ENCODE measurements at places on chromosomes 3 and 15.

DNA sequence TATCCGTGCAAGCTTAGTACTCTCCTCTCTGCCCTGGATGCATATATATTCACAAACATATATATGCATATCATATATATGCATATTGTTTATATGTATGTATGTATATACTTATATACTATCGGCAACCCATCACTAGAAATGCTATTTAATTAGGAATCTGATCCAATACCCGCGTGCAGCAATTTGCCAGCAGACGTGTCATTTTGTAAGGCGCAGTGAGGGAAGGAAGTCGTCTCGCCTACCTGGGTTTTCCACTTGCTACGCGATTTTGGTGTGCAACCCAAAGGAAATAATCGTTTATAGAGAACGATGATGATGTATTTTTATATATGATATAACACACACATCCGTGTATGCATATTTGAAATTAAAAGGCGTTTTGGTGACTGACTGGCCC lies 5.6 kb upstream of the FEZF2 start:
- DNase-seq, result no peak

GRCh38 chr3:72855001-72855400 lies 6.8 kb upstream of the SHQ1 start:
- no peak for DNase-seq

DNA sequence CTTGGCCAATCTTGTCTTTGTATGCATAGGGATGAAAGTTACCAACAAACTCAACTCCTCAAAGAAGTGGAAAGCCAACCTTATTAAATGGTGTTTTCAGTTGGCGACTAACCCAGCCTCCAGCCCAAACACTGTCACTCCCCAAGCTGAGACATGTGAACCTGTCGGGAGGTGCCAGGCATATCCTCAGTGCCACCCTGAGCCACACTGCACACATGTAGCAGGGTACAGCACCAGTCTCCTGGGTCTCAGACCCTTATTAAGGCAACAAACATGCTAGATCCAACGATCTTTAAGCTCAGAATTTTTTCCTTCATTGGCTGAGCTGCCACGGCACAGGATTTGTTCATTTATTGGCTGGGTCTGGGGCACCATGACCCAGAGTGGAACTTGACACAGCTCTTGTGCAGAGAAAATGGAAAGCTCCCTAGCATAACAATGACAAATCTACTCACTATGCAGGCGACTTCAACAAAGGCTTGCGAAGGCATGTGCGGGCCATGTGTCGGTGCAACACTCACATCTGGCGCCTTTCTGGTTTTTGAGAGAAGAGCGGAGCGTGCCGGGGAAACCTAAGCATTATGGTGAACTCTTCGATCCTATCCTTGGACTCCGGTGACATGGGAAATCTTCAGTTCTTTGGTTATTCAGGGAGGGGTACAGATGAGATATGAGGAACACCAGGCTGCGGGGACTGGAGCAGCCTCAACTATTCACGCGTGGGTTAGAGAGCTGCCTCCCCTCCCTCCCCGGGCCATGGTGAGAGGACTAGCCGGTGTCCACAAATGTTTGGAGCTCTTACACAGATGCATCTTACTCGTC lies 190.1 kb downstream of the FAM43A start:
- no peak for DNase-seq

DNA sequence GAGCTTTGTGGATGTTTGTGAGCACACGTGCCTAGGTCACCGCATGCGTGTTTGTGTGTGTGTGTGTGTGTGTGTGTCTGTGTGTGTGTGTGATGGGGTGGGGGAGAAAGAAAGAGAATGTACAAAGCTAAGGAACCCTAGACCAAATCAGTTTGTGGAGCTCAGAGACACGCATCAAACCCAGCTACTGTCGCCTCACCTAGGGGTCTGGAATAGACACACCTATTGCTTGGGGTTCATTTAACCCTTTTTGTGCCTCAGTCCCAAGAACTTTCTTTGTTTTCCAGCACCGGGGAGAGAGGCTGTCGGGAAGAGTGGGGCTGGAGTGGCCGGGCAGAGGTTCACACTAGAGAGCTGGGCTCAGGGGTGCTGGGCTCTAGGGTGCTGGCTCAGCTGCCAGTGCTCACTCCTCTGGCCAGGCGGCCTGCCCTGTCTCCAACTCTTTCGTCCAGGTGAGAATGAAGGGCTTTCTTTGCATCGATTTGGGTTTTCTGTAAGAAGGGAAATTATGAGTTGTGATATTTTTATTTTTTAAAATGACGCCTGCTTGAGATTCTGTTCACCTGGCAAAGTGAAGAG lies 221.6 kb downstream of the MEIS2 start:
- no peak for DNase-seq

DNA sequence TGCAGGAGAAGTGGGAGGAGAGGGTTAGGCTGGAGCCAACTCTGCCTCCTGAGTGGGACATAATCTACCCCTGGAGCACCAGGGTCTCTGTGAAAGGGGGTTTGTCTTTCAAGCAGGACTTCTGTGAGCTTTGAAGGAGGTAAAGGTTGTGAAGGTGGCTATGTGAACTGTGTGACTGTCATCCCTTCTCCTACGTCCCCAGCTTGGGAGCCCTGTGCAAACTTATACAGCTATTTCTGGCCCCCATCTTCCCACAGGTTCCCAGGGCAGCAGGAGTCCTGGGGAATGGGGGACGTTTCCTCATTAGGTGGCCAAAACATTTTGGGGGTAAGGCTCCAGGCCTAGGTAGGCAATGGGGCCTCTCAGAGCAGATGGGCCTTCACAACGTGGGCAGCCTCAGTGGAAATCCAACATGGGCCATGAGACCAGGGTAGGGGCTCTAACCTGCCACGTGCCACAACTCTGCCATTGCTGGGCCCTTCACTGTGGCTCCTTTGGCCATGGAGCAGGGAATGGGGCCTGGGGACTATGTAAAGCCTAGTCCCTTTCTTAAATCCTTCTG lies 3.5 kb downstream of the VIPR1 start:
- no peak for DNase-seq

- DNase-seq, result no peak
Observed at GRCh38 chr3:138381413-138381901, 33.1 kb downstream of the MRAS start.

- DNase-seq, result no peak
Observed at GRCh38 chr15:63329567-63330350, 51.9 kb downstream of the CA12 start.

- DNase-seq, result no peak
Observed at GRCh38 chr3:79564192-79564591, 203.6 kb downstream of the ROBO1 start.

GRCh38 chr15:70345251-70346019 lies 247.7 kb upstream of the TLE3 start:
- no peak for DNase-seq

- no peak for DNase-seq
Observed at GRCh38 chr3:24060055-24060454, 115.0 kb downstream of the NR1D2 start.

GRCh38 chr3:41244620-41245336 lies 45.5 kb downstream of the CTNNB1 start:
- DNase-seq, result no peak

DNA sequence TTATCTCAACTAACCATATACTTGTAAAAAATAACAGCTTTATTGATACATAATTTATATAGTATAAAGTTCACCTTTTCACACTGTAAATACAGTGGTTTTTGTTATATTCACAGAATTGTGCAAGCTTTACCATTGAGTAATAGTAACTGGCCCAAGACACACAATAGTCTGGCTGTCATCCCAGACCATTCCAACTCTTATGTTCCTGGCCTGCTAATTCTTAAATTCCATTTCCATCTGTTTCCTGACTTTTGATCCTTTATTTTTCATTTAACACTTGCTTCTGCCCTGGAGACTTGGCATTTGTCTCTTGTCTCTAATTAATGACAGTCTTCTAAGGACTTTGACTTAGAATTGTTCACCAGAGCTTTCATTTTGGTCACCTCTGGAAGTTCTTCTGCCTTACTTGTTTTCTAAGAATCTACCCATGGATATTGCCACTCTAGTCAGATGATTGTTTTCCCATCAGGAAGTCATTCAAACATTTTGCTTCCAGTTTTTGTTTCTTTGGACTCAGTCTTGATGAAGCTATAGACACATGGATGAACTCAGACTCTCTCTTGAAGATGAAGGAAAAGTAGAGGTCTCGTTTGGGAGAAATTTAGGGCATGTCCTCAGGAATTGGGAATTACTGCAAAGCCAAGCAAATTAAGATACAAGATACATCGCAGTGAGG lies 27.2 kb upstream of the PLSCR4 start:
- DNase-seq, result no peak

DNA sequence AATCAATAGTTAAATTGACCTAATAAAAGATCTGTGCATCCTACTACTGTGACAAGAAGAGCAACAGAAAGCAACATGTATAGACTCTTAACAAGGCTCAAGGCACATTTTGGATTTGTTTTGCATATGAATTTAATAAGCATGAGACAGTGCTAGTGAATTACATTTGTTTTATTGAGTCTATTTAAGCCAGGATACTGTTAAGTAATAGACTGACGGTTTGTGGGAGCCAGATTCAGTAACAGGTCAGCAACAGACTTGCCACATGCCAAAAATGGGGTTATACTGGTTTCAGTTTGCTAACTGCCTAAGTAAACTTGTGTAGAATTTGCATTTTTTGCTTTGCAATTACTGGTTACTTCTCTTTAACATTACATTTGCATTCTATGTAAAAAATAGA lies 54.0 kb downstream of the MBNL1 start:
- DNase-seq, result no peak

DNA sequence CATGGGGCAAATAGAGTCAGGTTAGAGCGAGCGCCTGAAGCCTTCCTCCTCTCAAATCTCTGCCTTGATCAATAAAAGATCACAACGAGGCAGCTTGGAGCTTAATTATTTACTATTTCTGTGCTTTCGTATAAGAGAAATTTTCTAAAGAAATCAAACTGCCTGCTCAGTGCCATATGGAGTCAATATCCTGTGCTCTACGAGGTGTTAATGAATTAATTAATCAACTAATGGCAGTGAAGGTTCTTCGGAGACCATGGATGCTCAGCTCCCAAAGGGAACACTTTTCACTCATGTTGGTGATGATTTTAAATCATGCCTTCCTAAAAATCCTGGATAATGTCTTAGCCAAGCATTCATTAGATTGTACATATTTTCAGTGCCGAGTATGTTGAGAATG lies 153.5 kb upstream of the PPP2R3A start:
- no peak for DNase-seq

GRCh38 chr3:39133822-39134221 lies 19.6 kb downstream of the CSRNP1 start:
- no peak for DNase-seq

DNA sequence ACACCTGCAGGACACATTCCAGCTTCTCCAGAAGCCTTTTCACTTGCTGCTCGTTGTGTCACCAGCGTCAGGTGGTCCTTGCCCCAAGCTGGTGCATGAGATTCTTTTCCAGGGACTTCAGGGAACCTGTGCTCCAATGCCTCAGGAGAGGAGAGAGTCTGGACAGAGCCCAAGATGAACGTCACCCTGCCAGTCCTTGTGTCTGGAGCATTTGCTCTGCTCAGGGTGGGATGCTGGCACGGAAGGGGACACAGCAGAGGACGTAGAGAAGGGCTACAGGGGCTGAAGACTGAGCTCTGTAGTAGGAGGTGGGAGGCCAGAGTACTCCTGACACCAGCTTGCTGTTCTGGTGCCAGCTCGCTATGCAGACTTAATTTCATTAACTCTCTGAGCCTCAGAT lies 262.1 kb downstream of the XXYLT1 start:
- DNase-seq, result no peak

DNA sequence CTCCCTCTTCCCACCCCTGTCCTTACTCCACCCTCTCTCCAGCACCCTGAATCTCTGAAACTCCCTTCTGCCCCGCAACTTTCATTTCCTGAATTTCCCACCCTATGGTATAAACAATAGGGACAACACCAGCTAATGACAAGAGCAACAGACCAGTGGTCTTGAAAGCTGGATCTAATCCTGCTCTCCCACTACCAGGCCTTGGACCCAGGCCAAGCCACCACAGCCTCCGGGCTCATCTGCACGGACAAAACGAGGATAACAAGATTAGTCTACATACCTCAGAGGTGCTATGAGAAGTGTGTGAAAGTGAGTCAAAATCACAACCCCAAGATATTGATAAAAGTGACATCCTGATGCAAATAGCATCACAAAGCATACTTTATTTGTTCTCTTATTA lies 128.6 kb downstream of the ERC2 start:
- DNase-seq, result no peak

DNA sequence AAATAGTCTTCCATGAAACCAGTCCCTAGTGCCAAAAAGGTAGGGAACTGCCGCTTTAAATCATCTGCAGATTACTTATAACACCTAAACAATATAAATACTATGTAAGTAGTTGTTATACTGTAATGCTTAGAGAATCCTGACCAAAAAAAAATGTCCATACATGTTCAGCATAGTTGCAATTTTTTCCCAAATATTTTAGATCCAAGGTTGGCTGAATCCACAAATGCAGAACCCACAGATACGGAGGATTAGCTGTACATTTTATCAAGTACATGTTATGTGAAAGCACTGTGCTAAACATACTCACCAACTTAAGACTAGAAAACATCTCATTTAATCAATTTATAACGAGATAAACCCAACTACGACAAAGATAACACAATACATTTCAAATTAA lies 9.3 kb downstream of the MSL2 start:
- no peak for DNase-seq

DNA sequence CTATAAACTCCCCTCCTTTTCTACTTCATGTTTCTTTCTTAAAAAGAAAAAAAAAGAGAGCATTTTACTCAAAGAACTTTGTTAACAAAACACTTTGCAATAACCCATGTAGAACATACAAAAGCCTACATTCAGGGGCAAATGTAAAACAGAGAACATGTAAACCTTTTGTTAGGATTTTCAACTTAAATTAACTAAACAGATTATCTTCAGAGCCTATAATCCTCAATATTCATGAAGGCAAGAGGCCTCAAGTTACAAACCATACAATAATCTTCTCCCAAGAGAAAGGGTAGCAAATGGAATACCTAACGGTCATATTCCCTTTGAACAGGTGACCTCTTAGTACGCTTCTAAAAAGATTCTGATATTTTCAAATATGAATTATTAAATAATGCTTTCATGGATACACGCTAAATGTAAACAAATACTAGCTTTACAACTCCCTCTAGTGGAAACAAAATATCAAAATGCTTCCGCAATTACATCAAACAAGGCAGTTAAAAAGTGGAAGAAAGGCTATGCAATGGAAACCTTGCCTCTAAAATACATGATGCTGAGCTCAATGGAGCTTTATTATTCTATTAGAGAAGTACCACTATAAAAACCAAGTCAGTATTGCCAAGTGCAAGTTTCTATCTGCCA lies 9.9 kb downstream of the CEP152 start:
- no peak for DNase-seq
